ENCODE measurements at places on chromosomes 4 and X.

DNA sequence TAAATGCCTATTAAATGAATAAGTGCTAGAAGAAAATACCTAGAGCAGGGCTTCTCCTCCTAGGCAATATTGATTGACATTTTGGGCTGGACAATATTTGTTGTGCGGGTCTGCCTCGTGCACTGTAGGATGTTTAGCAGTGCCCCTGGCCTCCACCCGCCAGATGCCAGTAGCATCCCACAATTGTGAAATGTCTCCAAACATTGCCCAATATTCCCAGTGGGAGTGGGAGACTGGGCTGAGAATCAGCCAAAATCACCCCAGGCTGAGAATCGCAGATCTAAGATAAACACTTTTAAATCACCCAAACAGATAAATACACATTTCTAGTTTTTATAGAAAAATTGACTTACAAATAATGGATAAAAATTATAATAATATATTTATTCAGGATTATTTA lies 916.2 kb upstream of the LCORL start:
- no peak for DNase-seq

DNA sequence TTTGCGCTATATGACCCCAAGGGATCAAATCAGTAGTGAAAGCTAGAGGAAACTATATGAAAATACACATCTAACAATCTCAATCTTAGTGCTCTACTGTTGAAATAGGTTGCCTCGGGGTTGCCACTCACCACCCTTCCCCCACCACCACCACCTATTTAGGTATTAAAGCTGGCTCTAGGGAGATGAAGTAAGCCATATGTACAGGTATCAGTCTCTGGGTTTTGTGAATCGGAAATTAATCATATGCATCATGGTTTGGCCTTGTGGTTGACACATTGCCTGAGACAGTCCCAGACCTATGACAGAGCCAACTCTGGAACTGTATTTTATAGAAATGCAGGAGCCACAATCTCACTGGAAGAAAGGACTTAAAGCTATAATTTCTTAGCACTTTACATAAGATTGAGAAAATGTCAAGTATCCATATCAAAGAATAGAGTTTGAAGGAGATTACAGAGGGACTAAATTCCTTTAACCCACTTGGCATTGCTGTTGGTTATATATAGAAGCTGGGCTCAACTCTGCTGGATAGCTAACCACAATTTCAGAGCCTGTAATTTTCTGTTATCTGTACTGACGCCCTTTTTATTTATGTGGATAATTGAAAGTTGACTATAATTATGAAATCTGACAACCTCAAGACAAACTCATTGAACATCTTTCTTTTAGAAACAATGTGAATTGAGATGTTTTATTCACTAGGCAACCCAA lies 26.7 kb upstream of the BMP2K start:
- DNase-seq: no peak

- DNase-seq: no peak
These were observed 10.3 kb downstream of the WDR44 start for GRCh38 chrX:118356154-118356701.

GRCh38 chrX:30892591-30892990 lies 3.5 kb upstream of the TAB3 start:
- DNase-seq: no peak

DNA sequence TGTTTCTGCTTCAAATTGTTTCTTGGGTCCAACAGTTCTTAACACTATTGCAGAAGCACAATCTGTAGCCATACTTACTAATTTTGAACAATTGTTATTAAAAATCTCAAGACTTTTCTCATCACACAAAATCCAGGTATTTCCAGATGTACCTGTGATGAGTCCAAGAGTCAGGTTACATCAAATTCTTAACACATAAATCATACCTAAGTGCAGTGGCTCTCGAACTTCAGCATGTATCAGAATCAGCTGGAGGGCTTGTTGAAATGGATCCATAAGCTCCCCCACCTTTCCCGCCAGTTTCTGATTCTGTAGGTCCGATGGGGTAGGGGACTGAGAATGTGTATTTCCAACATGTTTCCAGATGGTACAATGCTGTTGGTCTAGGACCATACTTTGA lies 10.6 kb downstream of the FAM120C start:
- DNase-seq: no peak

Data from NK-92 treated with Interleukin-12 subunit alpha and Interleukin-12 subunit beta, amount 100 ng/mL, for 24 hours (cell line).